Activated T-cell treated with anti-CD3 and anti-CD28 coated beads for 4 hours (primary cell): ENCODE measurements at places on chromosomes 3 and 15.
A peak's percentile ranks its signal among the peaks of the same experiment; 100 is the strongest.

GRCh38 chr15:42111924-42112323 is 17.6 kb upstream of the PLA2G4D start:
- DNase-seq: no peak

- no peak for DNase-seq
Measured at GRCh38 chr3:23697416-23697815, 108.3 kb upstream of the UBE2E1 start.

- no peak for DNase-seq
Measured at GRCh38 chr3:123110976-123111615, 44.3 kb downstream of the PDIA5 start.

DNA sequence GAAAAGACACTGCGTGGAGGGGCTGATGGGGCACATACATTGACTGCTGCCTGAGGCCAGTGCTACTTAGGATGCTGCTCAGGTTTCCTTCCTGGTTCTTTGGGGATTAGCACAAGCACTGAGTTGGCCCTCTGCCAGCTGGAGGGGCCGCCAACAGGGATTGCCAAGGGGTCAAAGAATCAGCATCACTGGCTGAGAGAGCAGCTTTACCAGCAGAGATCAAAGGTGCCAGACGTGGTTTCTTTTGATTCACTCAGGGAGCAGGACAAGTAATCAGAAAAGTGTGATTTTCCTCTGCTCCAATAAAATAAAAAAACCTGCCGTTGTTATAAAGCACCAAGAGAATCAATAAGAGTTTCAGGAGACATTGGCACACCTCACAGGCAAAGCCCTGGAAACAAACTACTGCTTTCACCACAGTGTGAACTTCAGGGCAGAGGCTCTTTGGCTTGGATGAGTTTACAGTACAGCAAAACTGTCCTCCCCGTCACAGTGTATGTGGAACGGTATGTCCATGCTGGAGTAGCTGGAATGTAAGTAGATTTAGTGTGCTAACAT is 45.8 kb upstream of the FSIP1 start:
- no peak for DNase-seq

DNA sequence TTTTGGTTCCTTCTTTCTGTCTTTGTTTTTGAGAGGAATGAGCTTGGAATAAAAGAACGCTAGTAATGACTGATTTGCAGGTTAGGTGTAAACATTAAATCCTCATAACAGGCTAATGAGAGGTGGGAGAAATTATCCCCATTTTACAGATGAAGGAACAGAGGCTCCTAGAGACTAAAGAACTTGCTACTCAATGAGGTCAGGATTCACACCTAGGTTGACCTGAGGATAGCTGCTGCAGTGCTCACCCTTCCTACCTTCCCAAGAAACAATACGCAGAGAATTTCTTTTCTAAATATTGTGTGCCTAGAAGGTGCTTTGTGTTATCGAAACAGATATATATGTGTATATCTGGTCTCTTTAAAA is 106.3 kb downstream of the IGF1R start:
- no peak for DNase-seq

DNA sequence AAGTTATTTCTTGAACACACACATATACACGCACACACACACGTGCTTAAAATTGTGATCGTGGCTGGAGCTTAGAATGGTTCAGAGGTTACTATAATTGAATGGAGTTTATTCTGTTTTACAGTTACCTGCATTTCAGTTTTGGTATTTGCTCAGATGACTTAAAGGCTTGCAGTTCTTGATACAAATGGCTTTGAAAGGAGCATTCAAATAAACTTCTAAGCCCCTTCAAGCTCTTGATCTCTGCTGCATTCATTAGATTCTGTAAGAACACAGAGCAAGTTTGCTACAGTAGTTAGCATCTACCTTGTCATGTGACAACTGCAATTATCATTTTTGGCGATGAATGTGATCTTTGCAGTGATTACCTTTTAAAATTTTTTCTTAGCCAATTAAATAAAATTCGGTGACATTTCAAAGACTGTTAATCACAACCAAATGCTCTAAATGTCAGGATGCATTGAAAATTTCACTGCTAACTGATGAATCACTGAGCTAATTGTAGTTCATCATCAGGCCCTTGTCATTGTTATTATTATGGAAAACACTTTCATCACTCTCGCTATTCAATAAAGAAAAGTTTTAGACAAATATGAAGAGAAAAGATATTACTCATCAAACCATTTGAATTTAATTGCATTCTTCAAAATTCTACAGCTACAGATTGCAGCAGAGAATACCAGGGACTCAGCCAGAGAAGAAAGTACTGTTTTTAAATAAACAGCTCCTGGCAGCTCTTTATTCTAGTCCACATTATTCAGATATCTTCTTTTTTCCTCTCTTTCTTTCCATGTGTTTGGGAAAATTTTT is 296.1 kb downstream of the LRTM1 start:
- no peak for DNase-seq

DNA sequence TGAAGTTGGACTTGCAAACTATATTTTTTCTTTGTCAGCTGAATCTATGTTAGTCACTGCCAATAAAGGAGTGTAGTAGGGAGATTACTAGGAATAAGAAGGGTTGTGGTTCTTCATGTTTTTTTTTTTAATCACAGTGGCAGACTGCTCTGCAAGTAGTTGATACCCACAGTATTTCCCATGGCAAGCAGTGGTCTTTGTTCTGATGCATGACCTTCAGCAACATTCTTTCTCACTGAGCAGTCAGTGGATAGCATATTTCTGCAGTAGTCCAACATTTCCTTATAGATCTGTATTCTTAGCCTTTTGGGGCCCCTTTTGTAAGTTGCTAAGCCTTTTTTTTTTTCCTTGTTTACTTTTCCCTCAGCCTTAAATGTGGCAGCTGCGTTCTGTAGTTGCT is 151.1 kb downstream of the DOCK3 start:
- DNase-seq: no peak

- DNase-seq: no peak
Measured at GRCh38 chr3:164897342-164897741, 181.0 kb downstream of the SI start.

DNA sequence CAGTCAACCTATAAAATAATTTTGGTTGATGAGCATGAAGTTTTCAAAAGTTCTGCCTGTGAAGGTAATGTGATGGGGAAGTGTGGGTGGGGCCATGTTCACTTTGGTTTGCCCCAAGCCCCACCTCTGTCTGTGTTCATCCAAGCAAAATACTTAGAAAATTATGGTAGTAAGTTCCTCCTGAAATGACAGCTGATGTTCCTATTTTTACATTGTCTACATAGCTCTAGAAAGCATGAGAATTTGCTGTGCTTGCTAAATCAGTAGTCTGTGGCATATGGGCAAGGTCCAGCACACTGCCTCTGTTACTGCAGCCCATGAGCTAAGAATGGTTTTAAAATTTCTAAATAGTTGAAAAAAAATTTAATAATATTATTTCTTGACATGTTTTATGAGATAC is 21.9 kb upstream of the CP start:
- DNase-seq: no peak

DNA sequence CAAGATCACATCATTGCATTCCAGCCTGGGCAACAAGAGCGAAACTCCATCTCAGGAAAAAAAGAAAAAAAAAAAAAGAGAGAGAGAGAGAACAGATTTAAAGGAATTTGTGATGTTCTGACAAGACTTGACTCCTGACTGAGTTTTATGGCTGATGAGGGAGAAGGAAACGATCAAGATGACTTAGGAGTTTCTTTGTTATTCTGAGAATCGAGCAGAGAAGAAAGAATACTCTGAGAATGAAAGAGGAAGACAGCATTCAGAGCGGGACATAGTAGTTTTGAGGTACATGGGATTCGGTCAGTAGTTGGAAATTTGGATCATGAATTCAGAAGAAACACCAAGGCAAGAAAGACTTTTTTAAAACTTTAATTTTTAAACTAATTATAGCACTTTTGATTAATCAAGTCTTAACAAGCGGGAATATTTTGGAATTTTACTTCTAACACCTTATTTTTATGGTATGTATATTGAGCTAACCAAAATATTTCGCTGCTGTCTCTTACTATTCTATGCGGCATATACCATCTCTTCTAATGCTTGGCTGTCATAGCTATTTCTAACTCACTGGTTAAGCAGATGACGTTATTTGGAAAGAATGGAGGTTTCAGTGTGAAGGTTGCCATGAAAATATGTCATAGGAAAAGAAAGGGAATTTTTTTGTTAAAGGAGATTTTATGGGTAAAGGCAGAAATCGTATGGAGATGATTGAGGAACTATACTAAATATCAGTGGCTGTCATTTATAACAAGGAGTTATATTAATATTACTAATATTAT is 644.1 kb downstream of the RBMS3 start:
- DNase-seq: no peak

DNA sequence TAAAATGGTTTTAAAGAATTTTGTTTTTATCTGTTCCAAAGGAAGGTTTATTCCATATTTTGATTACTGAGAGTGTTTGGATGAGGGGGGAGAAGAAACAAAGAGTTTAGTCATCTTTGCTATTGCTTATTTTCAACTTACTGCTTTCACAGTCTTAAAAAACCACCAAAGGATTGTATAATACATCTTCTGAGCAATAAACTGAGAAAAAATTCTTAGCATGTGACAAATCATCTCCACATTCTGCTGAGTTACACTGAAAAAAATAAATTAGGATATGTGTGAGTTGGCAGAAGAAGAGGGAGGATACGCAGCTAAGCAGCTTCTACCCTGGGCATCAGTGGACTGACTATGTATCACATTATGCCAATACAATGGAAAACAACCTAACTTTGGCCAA is 23.2 kb upstream of the ACTC1 start:
- DNase-seq: no peak

- no peak for DNase-seq
Measured at GRCh38 chr3:123595396-123596180, 10.7 kb upstream of the HACD2 start.

DNA sequence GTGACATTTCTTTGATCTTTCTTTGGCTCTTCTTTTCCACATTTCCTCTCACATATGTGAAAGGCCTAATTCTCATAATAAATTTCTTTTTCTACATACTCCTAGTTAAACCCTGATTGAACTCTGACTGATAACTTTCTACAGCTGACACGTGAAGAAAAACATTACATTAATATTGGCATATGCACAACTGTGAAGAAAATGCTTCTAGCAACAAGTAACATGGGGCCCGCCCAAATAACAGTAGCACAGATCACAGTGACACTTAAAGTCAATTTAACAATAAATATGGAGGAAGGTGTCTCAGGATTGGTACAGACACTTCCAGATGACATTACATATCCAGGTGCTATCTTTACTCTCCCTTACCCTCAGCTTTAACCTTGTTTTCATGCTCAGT is 317.6 kb upstream of the ZNF385D start:
- DNase-seq: no peak

DNA sequence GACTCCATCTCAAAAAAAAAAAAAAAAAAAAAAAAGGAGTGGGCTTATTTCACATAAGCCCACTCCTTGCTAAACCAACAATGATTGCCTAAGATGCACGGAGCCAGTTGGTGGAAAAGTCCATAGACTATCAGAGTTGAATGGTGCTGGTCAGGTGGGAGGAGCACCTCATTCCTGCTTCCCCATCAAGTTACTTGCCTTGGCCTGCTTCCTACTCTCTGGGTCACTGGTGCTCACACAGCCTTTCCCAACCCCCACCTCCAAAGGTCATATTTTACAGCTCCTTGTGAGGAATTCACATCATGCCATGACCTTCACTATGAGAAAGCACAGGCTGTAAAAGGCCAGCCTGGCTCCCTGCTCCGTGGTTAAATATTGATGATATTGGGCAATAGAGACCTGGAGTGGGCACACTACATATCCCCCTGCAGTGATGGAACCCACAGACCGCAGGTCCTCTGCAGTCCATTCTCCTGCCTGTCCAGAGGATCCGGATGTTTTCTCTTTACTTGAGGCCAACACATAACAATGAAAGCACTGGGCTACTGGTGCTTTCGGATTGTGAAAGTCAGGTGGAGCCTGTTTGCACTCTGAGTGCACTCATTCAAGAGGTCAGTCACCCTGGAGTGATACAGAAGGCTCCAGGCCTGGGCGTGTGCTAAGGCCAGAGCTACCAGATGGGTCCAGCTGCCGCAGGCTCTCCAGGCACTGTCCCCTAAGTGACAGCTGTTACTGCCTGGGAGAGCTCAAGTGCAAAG is at the start of gene SLC51B:
Gene SLC51B, plus strand, starts transcription at position 664 of the 758 bp plus-strand sequence. CDS start 4,618 bp downstream, outside the sequence.
- no peak for DNase-seq

- DNase-seq: no peak
Measured at GRCh38 chr3:46440531-46441294, 24.0 kb downstream of the LTF start.

DNA sequence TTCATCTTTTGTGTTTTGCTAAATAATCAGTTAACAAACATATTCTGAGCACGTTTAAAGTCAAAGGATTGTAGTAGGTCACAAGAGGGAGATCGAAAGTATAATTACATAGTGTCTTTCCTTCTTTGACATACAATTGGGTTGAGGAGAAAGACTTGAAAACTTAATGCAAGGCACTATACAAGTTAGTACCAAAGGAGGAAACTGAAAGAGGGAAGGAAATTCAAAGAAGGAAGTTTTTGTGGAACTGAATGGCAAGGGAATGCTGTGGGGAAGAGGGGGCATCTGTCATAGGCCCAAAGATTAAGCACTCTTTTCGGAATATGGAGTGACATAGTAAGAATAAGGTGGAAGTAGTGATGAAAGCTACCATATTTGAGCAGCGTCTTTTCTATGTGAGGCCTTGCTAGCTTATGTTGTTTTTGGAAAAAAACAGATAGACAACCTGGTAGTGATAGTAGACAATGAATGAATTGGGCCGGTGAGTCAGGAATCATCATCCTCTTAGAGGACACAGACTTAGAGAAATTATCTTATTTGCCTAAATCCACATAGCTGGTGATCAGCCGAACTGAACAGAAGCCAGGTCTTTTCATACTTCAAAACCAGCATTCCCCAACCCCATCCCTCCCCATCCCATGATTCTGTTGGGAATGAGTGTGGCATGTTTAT is 10.2 kb downstream of the MBNL1 start:
- DNase-seq: no peak

GRCh38 chr3:5888851-5889250 is 701.3 kb downstream of the EDEM1 start:
- DNase-seq: no peak

DNA sequence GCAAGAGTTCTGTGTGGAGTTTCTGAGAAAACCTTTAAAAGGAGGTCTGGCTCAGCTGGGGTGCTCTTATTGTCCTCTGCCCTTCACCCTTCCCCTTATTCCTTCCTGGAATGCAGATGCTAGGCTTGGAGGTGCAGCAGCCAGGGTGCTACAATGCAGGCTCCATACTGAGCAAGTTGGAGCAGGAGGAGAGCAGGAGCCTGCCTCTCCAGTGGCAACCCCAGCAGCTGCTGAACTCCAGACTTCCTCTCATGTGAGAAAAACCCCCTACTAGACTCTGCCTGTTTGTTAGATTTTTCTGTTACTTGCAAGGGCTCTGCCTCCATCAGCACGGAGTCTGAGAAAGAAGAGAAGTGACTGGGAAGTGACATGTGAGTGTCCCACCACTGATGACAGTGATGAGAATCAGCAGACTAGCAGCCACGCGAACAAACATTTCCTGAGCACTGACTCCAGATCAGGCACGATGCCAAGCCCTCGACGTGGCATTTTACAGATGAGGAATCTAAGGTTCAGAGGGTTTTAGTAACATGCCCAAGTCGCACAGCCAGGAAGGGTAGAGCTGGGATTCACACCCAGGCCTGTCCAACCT is 16.1 kb upstream of the RARRES1 start:
- no peak for DNase-seq

GRCh38 chr3:186361762-186362536 is at the start of gene DGKG:
Gene DGKG (minus strand): TSS chr3:186362234. CDS start chr3:186320459, 41,775 bp downstream.
- DNase-seq: no peak

GRCh38 chr3:15601399-15602145 is at the start of the genes BTD and HACL1:
Gene BTD (plus strand): TSS chr3:15601745. CDS start chr3:15635440, 33,695 bp downstream.
Gene HACL1 (minus strand): TSS chr3:15601569. CDS start chr3:15601463, 106 bp downstream.
- DNase-seq: peak; percentile 99

- no peak for DNase-seq
Measured at GRCh38 chr15:40549894-40550293, 14.9 kb downstream of the CCDC32 start.
